ENCODE measurements at places on chromosomes 1 and 21.

- DNase-seq, result no peak
These were observed 23.9 kb downstream of the PCNT start for GRCh38 chr21:46347791-46348381.

GRCh38 chr1:9652379-9653209 is 1.1 kb downstream of the PIK3CD start:
- DNase-seq, result no peak

- no peak for DNase-seq
These were observed 40.2 kb downstream of the ATP1B1 start for GRCh38 chr1:169146576-169147214.

- DNase-seq, result no peak
These were observed 4.4 kb upstream of the C4BPB start for GRCh38 chr1:207084232-207084631.

DNA sequence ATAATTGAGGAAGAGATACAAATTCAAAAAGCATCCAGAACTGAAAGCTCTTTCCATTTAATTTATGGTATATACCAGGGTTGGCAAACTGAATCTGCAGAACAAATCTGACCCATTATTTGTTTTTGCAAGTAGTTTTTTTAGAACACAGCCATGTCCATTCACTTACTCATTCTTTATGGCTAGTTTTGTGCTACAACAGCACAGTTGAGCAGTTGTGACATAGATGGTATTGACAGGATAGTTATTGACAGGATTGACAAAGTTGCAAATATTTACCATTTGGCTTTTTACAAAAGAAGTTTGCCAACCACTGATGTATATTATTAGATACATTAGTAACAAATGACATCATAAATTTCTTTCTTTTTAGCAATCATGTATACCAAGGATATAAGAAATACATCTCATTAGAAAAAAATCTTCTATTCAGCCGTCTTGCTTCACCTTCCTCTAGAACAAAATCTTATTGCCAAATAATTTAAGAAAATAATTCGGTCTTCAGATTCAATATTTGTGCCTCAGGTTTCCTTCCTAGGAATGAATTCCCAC is 9.4 kb downstream of the ADAMTS1 start:
- DNase-seq, result no peak

DNA sequence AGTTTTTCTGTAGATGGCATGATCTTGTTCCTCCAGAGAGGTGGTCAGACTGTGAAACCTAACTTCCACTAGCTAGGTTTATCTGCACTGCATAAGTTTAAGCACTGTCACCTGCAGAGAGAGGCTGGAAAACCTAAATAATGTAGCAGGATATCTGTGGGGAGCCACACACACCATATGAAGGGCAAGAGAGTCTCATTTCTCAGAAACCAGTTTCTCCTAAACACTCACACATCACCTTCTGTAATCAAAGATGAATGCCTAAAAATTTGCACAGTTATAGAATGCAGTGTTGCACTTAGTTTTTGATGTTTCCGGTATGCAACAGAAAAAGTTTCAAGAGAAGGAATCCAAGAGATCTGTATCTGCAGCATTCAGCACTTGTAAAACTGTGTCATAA is 654.6 kb downstream of the ADGRL2 start:
- no peak for DNase-seq

DNA sequence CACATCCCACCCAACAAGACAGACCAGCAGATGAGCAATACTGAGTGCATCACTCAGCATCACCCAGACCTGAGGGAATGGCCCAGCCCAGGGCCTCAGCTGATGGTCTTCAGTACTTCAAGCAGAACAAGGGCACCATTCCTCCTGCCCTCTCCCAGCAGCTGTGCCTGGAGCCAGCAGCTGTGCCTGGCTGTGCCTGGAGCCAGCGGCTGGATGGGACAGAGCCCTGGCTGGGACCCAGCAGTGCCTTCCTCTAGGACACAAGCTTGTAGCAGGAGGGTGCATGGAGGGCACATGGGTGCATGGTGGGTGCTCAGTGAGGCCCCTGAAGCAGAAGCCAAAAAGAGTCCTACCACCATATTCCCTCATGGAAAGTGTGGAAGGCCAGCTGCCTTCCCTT is 583.8 kb downstream of the NPHP4 start:
- DNase-seq, result no peak

DNA sequence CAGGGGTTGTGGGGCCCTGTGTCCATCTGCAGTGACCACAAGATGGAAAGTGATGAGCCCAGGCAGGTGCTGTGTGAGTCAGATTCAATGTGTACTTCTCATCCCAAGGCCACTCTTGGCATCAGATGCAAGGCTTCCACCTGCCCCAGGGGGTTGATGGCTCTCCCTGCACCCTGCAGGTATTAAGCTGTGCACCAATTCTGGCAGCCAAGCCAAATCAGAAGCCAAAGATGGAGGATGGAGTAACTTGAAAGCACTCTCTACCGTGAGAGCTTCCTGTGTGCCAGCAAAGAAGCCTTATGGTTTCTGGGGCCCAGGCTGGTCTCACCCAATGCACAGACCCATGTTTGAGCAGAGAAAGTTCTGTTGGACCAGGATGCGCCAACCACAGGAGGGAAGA is 44.3 kb upstream of the TENT5C start:
- no peak for DNase-seq

DNA sequence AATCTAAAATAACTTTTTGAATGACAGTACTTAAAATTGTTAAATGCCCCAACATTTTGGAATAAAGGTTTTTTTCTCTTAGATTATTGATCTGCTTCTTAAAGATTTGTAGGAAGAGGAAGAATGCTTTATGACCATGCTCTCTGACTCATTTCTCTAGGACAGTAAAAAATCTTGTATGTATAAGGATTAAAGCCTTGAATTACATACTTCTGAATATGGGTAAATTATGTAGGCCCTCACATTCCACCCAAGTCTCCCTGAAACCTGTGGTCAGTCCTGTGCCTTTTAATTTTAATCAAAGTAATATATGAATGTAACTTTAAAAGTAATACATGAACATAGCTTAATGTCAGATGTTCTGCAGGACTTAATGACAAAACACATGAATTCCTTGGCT is 50.5 kb downstream of the ABCD3 start:
- DNase-seq, result no peak

Data from left kidney (tissue), 8 donors.